ENCODE measurements at places on chromosomes 5 and 9.

DNA sequence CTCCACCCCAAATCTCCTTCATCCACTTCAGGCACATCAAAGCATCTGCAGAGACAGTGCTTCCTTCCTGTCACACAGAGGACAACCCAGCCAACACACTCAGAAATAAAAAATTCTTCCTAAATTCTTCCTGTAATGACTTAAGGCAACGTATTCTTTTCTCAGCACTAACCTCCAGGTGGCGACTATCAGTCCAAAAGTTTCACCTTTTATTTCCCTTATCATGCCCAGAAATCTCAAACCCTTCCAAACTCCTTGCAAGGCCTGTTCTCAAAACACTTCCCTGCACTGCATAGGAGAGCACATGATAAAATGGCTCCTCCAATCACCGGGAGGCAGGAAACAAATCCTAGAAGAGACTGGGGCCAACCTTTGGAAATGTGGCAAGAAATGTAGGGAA lies 35.1 kb downstream of the SLIT3 start:
- DNase-seq: no peak

DNA sequence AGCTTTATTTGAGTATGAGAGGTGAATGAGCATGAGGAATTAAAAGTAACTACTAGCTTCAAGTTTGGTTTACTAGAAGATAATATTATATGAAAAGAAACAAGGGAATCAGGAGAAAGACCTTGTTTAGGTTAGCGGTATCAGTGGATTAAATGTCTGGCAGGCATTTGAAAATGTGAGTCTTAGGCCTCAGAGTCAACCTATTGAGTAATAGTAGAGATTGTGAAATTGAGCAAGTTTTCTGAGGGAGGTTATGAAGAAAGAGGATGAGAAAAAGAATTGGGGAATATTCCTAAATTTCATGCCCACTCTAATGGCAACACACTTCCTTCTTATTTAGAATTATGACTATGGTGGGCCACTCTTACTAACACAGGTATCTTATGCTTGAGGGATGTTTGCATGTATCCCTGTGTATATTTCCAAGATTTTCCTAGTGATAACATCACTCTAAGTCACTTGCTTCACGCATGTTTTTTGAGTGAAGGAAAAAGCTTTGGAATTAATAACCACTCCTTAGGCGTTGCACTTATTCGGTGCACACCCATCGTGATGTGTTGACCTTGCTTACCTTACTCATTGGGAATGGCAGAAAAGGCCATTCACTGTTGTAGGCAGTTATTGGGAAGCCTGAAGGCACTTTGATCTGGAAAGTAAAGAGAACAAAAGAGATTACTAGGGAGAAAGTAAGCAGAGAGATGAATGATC lies 8.2 kb upstream of the ELL2 start:
- DNase-seq: no peak

- no peak for DNase-seq
These were observed 6.9 kb downstream of the SHROOM1 start for GRCh38 chr5:132823481-132824050.

DNA sequence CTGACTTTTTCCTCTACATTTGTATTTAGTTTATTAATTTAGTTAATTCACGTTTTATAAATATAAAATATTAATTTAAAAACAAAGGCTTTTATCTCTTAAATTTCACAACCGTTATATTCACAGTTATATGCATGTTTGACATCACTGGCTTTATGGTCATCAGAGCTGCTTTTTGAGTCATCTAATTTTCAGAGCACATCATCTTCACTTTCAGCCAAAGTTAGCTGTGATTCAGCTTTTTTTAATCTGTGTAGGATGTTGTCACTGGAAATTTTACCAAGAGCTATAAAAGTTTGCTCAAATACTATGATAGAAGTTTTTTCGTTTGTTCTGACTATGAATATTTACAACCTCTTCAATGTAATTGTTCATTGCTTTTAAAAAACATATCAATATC lies 12.4 kb downstream of the CDC37L1 start:
- DNase-seq: no peak

DNA sequence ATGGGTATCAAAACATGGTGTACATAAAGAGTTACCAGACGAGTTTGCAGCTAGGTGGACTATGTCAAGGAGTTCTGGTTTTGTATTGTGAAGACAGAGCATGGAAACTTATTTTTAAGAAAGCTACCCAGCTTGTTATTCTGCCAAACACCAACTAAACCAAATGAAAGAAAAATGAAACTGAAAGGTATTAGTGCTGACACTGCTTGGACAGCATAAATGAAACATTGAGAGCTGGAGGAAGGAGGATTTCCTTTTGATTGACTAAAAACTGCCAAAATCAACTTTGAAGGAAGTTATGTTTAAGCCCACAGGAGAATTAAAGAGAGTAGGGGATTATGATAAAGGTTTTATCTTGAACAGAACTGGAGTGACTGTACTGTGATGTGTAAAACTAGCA lies 766.2 kb downstream of the PTPRD start:
- DNase-seq: no peak

DNA sequence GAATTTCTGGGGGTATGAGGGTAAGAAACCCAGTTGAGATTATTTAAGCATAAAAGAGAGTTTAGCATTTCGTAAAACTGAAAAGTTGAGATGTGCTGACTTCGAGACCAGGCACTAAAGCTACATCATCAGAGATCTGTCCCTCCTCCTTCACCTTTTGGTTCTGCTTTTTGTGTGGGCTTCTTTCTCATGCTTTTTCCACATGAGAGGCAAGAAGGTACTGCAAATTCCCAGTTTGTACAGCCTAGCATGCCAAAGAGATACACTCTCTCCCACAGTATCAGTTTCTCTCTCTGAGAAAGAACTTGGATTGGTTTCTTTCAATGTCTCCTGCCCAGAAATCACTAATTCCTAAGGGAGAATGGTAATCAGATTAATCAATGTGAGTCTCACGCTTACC lies 584.7 kb downstream of the SEMA5A start:
- no peak for DNase-seq

- no peak for DNase-seq
These were observed 21.6 kb downstream of the GAS1 start for GRCh38 chr9:86925686-86926085.

DNA sequence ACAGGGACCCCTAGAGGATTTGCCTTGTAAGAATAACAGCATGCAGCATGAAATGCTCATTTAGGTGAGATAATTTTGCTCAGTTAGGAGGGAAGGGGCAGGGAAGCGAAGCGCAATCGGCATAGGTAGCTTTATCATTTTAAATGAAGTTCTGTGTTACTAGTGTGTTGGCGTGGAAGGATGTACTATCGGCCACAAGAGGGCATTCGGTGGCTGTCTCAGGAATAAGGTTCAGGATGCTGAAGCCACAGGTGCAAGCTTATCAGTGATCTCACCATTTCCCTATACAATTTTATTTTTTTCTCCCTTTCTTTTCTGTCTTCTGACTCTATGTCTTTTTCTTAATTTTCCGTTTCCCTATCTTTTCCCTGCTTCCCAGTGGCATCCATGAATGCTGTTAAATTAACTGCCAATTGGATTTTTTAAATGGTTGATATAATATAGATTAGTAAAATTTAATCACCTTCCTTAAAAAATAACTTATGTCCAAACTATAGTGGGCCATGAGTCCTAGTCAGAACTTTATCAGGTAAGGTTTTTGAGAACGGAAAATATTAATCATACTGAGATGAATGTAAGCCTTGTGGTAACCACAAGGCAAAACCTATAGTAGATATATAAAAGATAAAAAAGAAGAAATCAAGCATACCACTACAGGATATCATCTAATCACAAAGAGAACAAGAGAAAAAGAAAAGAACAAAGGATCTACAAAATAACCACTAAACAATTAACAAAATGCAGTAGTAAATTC lies 1.2 kb upstream of the INSL6 start:
- DNase-seq: peak; percentile 56

DNA sequence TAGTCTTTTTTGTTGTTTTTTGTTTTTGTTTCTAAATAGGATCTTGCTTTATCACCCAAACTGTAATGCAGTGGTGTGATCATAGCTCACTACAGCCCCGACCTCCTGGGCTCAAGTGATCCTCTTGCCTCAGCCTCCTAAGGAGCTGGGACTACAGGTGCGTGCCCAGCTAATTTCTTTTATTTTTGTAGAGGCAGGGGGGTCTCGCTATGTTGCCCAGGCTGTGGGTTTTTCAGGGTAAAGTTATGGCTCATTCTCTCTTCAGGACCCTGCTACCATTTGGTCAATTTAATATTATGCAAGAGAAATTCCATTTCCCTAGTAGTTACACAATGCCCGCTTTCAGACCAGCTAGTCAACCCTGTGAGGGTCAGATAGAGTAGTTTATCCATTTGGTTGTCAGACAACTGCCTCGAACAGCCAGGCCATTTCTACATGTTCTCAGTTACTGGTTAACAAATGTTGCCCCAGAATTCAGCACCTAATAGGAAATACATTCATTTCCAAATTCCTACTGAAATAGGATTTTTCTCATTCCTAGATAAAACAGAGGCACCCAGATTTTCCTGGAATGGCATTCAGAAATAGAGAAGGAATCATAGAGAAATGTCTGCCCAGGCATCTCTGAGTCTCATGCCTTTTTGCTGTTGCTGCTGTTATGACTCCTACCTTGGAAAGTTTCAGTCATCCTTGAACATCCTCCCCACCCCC lies 6.4 kb upstream of the GLIS3 start:
- no peak for DNase-seq

Data from pons (tissue), 1 donor.